ENCODE measurements at places on chromosomes 5 and 9.
A peak's percentile ranks its signal among the peaks of the same experiment; 100 is the strongest.

DNA sequence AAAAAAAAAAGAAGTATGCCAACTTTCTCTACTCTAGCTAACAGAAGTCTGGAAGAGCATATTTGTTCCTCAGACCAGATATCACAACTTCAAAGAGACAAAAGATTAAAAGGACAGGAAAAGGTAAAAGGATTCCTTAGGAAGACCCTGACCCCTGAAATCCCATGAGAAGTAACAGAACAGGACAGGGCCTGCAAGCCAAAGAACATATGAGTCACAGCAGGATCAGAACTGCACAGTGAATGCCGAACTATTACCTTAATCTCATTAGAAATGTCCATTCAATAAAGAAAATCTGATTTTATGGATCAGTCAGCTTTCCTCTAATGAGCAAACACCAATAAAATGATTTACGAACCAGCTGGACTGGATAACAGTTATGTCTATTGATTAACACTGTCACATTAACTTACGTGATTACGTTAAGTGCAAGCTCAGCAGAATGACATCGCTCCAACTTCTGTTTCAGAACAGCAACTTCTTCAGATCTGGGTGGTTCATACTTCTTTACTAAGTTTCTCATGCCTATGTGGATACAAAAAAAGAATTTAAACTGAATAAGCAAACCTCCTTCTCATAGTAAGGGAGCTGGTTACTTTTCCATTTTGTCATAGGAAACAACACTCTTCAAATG, 13.6 kb downstream of the CCNH start:
- no peak for DNase-seq

- DNase-seq: no peak
Measured at GRCh38 chr5:74369173-74369572, 271.4 kb downstream of the ENC1 start.

GRCh38 chr5:137374110-137374714, 124.9 kb downstream of the SPOCK1 start:
- DNase-seq: no peak

DNA sequence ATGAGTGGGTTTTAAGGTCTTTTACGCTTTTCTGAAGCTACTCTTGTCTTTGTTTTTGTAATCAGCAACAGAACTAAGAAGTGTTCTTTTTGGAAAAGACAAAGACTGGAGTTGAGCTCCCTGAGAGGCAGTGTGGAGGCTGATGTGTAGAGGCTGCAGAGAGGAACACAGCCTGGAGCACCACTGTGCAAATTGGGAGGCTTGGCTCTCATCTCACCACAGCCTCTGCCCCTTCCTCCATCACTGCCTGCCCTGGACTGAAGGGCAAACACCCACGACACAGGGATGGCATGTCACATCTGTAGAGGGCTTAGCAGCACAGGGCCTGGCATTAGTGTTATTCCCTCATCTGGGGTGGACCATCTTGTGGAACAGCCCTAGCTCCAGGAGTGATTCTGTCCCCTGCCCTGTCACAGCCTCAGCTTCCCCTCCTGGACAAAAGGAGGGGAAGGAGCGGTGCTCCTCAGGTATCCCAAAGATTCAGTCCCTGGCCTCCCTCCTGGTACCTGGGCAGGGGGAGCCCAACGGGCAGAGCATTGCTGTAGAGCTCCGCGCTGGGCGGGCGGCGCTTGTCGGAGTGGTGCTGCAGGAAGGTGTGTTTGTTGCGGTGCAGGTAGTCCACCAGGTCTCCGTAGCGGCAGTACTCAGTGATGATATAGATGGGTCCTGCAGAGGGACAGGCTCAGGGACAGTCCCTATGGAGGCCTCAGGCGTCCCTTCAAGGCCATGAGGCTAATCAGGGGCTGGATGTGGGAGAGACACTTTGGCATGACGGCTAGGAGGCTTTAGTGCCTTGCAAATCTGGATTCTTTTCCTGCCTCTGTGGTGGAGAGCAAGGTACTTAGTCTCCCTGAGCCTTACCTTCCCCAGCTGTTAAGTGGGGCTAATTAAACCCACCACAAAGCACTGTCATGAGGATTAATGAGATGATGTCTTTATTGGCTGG, 32.8 kb downstream of the PDGFRB start:
- DNase-seq: no peak

GRCh38 chr5:55483885-55484284, 50.9 kb downstream of the PLPP1 start:
- no peak for DNase-seq

DNA sequence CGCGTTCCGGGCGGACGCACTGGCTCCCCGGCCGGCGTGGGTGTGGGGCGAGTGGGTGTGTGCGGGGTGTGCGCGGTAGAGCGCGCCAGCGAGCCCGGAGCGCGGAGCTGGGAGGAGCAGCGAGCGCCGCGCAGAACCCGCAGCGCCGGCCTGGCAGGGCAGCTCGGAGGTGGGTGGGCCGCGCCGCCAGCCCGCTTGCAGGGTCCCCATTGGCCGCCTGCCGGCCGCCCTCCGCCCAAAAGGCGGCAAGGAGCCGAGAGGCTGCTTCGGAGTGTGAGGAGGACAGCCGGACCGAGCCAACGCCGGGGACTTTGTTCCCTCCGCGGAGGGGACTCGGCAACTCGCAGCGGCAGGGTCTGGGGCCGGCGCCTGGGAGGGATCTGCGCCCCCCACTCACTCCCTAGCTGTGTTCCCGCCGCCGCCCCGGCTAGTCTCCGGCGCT, at the start of gene DAPK1:
Gene DAPK1 (plus strand): TSS at position 264 of the 442 bp plus-strand sequence. CDS start 1,211 bp downstream, outside the sequence.
- DNase-seq: peak; percentile 21

- no peak for DNase-seq
Measured at GRCh38 chr5:133876266-133876665, 92.2 kb downstream of the C5orf15 start.

DNA sequence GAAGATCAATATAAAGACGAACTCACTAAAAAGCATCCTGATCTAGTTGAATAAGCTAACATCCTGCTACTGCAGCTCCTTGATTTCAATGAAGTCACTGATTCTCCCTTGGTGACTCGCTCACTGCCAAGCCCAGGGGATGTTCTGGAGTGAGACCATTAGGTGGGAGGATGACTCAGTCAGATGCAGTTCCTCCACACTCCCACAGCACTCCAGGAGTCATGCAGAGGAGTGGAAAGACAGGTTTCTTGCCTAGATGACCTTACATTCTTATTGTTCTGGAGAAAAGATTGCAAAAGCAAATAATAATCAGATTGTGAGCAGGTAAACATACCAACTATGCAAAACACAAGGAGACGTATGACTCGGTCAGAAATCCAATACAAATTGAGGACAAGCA, 15.3 kb downstream of the GCNT4 start:
- DNase-seq: no peak

DNA sequence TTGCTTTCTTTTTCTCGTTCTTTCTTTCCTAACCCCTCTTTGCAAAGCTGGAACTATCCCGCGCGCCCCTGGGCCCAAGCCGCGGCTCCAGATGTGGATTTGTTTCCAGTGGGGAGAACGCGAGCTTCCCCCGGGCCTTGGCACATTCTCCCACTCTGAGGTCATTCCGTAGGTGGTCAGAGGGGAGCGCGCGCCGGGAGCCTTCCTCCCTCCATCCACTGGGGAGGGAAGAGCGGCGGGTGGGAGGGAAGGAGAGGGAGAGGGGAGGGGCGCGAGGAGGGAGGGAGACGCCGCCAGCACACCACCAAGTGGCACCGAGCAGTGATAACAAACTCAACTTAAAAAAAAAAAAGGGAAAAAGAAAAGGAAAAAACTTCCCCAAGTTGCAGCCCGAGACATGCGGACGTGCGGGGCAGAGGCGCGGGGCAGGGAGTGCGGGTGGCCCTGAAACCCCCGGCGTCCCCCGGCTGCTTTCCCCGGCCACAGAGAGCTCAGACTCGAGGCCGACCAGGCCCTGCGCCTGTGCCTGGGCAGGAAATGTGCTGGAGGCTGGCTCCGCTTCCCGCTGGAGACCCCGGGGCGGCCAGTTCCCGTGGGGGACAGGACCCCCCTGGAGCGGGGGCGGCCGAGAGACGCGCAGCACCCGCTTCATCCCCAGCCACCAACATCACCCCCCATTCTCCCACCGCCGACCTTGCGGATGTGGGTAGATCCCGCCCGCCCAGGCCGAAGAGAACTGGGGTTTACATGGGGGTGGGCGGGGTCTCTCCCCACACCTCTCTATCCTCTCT, 3.1 kb downstream of the IER5L start:
- peak; percentile 61 for DNase-seq

DNA sequence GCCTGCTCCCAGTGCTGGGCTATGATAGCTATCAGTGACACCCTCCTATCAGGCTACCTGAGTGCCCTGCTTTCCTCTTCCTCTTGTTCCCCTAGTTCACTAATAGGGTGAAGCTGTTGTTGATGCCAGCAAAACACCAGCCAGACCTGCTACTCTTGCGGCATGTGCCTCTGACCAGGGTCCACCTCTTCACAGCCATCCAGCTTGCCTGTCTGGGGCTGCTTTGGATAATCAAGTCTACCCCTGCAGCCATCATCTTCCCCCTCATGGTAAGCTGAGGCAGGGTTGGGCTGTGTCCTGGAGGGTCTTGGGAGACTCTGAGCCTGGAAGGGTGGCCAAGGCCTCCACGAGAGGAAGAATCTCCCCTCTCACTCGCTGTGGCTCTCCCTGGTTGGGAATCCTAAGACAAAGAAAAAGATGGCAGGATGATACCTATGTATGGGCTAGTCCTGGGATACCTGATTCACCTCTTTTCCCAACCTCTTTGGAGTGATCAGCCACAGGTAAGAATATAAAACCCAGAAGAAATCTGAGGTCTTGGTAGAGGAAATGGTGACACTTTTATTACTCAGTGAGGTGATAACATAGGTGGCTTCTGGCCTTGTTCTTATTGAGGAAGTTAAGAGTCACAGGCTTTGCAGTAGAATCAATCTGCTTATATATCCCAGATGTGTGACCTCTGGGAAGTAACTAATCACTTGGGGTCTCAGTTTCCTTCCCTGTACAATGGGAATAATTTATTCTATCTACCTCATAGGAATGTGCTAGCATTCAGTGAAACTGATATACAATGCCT, 11.6 kb downstream of the SLC4A9 start:
- DNase-seq: no peak

DNA sequence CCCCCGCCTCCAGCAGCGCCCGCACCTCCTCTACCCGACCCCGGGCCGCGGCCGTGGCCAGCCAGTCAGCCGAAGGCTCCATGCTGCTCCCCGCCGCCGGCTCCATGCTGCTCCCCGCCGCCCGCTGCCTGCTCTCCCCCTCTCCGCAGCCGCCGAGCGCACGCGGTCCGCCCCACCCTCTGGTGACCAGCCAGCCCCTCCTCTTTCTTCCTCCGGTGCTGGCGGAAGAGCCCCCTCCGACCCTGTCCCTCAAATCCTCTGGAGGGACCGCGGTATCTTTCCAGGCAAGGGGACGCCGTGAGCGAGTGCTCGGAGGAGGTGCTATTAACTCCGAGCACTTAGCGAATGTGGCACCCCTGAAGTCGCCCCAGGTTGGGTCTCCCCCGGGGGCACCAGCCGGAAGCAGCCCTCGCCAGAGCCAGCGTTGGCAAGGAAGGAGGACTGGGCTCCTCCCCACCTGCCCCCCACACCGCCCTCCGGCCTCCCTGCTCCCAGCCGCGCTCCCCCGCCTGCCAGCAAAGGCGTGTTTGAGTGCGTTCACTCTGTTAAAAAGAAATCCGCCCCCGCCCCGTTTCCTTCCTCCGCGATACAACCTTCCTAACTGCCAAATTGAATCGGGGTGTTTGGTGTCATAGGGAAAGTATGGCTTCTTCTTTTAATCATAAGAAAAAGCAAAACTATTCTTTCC, 19.3 kb downstream of the CDKN2A start:
- DNase-seq: no peak

DNA sequence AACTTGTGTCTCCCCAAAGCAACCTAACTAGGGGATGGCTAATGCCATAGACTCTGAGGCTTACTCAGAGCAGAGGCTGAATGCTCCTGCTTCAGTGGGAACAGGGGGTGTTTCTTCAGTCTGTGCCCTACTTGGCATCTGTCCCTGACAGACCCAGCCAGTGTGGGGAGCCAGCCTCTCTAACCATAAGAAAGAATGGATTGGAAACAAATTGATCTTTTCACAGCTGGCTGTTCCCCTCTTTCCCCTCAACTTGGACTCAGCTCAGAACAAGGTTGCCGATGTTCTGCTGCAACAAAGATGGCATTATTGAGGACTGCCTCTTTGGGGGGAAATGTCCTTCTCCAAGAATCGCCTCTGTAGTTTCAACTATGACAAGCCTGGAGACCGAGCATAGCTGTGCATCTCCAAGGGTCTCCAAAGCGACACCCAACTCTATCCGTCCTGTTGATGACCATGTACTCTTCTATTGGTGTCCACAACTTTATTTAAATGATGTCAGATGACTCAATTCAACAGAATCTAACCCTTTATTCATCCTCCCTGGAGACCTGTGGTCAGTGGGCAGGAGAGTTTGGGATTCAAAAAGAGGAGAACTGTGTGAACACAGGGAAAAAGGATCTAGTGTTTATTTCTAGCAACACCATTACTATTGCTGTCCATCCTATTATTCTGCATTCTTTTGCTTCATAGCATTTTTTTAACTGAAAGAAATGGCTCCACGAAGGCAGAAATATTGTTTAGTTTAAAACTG, 24.7 kb upstream of the TNC start:
- DNase-seq: peak; percentile 79

Measured in globus pallidus (tissue), 1 donor.